ENCODE measurements at places on chromosomes 6 and 20. TPM values are rescaled to one million over a fixed set of nuclear protein-coding genes. Genes with fewer than 3 reads are reported as not detected.

BTNL2 gene
- not detected for total RNA-seq

GJA10 gene
- total RNA-seq: not detected

PRPF6 gene
- 60.4 TPM for total RNA-seq

ZBP1 gene
- total RNA-seq: 0.49 TPM

MPIG6B gene
- 0.62 TPM for total RNA-seq

MUC22 gene
- total RNA-seq: not detected

NRN1 gene
- 90.1 TPM for total RNA-seq

CGA gene
- not detected for total RNA-seq

TRIM31 gene
- not detected for total RNA-seq

DEFB121 gene
- total RNA-seq: not detected

CASS4 gene
- 2.4 TPM for total RNA-seq

SCRT2 gene
- total RNA-seq: not detected
